ENCODE measurements at places on chromosomes 13 and 19.

DNA sequence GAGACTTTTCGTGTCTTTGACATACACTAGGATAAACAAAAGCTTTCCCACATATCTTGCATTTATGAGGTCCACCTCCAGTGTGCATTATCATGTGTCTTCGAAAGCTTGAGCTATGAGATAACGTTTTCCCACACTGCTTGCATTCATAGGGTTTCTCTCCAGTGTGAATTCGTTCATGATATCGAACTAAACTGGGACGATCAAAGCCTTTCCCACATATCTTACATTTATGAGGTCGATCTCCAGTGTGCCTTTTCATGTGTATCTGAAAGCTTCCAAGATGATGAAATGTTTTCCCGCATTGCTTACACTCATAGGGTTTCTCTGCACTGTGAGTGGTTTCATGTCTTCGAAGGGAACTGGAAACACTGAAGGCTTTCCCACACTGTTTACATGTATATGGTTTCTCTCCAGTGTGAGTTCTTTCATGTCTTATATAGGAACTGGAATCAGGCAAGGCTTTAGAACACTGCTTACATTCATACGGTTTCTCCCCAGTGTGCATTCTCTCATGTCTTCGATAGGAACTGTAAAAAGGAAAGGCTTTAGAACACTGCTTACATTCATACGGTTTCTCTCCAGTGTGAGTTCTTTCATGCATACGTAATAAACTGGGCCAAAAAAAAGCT lies 14.5 kb downstream of the ZNF563 start:
- no peak for DNase-seq

- DNase-seq, result peak; percentile 100
Observed at GRCh38 chr19:42268704-42269477, at the start of gene CIC. Gene CIC, plus strand, starts transcription at chr19:42269252. Its CDS starts 2,532 bp downstream, at chr19:42271784.

DNA sequence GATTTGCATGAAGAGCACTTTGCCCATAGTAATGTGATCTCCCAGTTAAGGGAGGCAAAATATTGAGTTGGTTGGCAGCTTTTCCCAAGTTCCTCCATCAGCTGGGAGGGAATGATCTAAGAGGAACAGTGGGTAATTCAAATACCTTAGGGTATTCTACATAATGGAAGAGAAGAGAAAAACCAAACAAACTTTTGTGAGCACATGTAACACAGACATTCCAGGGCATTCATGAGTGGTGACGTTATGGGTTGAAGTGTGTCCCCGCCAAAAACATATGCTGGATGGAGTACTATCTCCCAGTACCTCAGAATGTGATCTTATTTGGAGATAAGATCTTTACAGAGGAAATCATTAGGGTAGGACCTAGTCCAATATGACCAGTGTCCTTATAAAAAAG lies 220.1 kb downstream of the FOXO1 start:
- DNase-seq, result no peak

- DNase-seq, result peak; percentile 26
Observed at GRCh38 chr19:12497032-12497431, 12.4 kb upstream of the ZNF709 start.

DNA sequence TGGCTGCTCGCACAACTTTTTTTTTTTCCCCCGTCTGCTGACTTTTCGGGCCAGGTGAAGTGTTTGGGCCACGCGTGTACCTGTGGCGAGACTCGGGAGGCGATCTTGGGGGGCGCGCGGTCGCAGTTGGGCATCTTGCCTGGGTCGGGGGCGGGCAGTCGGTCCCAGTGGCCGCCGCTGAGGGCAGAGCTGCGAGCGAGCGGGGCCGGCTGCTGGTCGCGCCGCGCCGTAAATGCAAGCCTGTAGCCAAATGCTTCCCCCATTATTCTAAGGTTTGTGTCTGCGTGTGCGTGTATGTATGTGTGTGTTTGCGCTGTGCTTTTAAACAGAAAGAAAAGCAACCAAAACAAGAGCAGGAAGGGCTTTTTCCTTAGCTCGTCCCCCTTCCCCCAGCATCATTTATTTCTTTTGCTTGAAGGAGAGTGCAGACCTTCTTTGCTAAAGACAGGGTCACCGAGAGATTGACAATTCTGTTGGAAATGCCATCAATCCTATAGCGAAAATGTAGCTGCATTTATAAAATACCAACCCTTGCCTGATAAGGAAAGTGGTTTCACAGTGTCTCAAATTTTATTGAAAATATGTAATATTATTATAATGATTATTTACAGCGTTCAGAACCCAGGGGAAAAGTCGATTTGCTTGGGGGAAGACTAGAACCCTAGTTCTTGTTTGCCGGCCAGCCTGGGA lies 143.2 kb upstream of the ZNF536 start:
- no peak for DNase-seq

DNA sequence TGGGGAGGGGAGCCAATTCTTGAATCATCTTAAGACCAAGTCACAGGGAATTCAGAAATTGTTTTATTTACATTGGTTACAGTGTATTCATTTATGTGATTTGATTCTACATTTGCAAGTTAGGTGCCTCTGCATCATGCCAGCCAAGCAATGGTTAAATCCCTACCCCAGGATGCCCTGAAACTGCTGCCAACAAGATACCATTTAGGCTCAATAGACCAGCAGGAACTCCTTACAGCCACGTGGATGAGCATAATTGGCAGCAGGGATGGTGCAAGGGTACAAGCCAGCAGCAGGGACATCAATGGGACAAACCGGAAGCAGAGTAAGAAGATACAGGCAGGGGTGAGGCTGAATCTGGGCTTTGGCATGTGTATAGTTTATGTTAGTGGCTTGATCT lies 72.4 kb upstream of the NBEA start:
- no peak for DNase-seq

All from coronary artery (tissue), 2 donors.